ENCODE measurements at places on chromosomes 1 and 21.
A peak's percentile ranks its signal among the peaks of the same experiment; 100 is the strongest.

- peak; percentile 31 for DNase-seq
Measured at GRCh38 chr1:225651872-225652728, 823 bp downstream of the ENAH start.

DNA sequence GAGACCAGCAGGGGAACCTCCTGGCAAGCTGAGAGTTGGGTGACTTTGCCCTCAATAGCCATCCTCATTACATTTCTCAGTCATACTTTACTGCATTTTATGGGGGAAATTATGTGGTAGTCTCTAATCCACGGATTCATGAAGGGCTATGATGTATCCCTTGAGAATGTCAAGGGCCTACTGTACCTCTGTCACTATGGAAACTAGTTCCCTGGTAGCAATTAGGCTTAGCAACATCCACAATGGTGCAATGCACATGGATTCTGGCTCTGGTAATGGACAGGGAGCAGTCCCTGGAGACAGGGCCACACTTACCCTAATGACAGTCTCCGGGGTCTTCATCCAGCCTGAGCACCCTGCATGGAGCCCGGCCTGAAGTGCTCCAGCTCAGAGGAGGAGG lies 26.5 kb downstream of the LRRN2 start:
- peak; percentile 15 for DNase-seq

DNA sequence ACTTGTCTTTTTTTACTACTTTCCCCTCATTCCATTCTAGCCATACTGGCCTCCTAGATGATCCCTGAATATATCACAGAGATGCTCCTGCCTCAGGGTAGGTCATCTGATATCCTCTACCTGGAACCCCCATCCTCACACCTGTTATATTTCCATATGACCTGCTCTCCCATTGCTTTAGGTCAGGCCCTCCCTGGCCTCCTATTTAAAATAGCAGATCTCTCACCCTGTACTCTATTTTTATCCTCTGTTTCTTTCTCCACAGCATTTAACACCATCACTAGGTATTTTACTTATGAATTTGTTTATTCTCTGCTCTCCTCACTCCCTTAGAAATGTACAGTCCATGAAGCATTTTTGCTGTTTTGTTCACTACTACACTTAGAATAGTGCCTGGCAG lies 13.6 kb downstream of the PIK3R3 start:
- no peak for DNase-seq

DNA sequence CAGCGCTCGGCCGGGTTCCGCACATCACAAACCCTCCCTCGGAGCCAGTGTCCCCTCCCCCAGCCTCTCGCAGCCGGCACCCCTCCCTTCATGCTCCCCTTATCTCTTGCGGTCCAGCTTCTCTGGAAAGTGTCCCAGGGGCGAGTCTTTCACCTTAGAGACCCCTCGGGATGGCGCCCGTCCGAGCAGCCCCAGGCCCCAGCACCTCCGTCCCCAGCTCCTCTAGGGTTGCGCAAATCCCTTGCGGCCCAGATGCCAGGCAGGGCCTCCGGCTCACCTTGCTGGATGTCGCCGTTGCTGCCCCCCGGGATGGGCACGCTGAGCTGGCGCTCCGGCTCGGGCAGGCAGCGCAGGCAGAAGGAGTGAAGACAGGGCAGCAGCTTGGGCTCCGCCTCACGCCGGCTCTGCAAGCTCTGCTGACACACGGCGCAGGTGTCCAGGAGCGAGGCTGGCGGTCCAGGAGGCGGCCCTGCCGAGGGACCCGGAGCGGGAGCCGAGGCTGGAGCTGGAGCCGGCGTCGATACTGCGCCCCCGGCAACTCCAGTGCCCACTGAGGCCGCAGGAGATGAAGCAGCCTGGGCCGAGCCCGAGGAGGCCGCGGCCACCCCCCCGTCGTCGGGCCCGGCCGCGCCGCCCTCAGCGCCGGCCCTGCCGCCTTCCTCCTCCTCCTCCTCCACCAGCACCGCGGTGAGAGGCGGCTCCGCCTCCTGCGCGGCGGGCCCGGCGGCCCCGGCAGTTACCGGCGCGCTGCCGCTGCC lies 550 bp downstream of the TRIM33 start:
- no peak for DNase-seq

GRCh38 chr1:150072959-150073358 lies 5.4 kb downstream of the VPS45 start:
- DNase-seq, result peak; percentile 51
